CD4-positive, alpha-beta T cell treated with Interleukin-4 for 4 hours (primary cell): ENCODE measurements at places on chromosomes 7 and 10.
A peak's percentile ranks its signal among the peaks of the same experiment; 100 is the strongest.

DNA sequence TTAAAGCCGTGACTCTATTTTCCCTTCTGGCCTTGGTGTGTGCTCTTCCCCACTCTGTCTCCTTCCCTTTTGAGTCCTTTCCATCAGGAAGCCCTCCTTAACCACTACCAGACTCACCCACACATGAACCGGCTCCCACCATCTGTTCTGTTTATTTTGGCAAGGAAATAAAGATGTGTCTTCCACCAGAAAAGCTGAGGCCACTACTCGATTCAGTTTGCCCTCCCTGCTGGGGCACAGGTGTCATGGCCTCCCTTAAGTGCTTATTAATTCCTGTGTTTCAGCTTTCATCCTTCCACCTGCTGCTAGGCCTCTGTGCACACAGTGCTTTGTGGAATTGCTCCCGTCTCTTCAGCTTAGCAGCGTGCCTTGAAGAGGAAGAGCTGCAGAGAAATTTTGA, 16.7 kb downstream of the POR start:
- no peak for DNase-seq

- DNase-seq: no peak
Observed at GRCh38 chr10:110410329-110411046, 87.2 kb upstream of the DUSP5 start.

DNA sequence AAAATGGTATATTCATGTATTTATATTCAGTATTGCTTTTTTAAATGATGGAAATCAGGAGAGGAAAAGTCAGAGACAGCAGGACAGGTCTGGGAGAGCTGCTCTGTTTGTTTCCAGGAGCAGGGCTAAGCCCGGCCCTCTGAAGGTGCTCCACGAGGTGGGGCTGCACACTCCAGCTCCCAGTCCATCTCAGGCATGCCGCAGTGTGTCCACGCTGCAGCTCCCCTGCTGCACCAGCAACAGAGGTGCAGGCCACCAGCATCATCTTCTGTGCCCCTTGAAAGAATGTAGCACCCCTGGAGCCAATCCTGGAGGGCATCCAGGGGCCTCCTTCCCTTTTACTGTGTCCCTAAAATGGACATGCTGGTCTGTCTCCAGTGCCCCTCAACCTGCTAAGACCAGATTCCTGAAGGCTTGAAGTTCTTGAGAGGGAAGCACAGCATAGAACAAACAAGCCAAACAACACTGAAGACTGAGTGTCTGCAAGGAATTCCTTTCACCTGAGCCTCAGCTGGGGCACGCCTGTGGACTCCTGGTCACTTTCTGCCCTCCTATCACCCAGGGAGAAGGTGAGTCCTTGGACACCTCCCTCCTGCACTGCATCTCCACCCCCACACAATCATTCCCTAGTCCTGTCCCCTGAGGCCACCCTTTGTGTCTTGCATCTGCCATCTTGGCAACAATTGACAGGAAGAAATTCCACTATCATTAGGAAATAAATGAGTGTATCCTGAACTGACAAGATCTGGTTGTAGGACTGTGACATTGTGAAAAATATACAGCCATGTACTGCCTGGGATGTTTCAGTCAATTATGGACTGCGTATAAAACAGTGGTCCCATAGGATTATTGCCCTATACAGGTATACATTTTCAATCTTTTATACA, 100.5 kb downstream of the CXCL12 start:
- no peak for DNase-seq

DNA sequence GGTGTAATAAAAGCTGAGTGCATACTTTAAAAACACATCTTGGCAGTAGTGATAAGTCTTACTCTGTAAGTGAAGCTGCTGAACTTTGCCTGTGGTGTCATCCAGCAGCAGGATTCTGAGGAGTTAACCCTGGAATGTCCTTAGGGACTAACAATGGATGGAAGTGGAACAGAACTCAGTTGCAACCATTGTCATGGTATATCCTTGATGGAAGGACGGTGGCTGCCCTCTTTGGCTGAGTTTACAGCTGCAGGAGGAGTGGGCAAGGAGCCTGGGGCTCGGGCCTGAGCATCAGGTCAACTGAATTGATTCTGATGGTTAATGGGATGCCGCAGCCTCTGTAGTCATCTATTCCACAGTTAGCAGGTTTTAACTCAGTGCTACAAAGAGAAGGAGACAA, 56.2 kb downstream of the MRC1 start:
- no peak for DNase-seq

- no peak for DNase-seq
Observed at GRCh38 chr10:61990761-61991135, 89.2 kb downstream of the ARID5B start.

DNA sequence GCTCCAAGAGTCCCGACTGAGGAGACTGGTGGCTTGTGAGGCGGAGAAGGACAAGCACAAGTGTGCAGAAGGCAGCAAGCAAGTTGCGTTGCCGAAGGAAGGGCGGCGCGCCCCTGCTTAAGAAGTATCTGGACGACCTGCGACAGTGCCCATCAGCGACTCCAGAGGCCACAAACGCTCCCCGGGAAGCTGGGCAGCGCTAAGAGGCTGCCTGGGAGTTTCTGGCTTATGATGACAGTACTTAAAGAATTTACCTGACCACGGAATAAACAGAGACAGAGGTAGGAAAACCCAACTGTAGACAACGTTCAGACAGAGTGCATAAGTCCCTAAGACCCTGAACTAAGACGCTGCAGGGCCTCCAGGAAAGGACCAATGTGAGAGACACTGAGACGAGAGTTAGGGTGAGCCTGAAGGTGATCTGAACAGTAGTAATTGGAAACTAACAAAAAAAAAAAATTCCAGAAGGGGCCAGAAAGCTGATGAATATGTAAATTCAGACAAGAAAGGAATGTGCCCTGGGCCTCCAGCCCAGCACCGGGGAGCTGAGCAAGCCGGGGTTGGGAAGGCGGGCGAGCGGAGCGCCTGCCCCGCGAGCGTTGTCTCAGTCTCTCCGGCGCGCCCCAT, 1.0 kb downstream of the OSBPL3 start:
- no peak for DNase-seq

- DNase-seq: peak; percentile 59
Observed at GRCh38 chr7:24572393-24572996, 757 bp upstream of the PALS2 start.

DNA sequence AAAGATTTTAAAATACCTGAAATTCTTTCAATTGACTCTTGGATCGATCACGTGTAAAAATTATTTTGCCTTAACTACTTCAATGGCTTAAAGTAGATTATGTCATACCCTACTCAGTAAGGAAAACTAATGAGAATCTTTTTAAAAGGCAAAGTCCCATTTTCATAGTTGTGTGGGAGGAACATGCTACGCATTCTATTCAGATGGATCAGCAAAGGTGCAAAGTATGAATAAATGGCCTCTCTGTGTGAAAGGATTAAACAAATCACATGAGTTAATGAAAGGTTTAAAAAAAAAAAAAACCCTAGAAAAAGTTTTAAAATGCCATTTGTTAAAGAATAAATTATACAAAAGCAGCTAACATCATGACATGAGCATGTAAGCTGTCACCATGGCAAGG, 77.1 kb downstream of the ENO4 start:
- no peak for DNase-seq

DNA sequence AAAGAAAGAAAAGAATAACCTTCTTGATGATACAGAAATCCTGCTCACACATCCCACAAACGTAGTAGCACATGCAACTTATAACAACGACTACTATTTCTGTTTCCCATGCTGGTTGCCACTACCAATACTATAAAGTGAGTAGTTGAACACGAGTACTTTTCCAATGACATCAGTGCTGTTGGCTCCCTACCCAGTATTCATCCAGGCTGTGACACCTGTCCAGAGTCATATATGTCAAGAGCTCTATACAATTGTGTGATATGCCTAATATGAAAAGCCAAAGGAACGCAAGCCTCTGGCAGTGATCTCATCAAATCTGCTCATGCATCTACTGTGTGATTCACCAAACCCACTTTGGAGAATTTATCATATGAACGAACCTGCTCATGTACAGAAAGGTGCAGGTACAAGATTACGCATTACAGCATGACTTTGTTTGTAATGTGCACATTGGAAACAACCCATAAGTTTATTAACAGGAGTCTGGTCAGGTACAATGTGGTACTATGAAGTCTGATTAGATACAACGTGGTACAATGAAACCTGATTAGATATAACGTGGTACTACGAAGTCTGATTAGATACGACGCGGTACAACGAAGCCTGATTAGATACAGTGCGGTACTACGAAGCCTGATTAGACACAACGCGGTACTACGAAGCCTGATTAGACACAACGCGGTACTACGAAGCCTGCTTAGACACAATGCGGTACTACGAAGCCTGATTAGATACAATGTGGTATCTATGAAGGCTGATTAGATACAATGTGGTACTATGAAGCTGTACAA, 5.8 kb upstream of the ITIH5 start:
- no peak for DNase-seq

DNA sequence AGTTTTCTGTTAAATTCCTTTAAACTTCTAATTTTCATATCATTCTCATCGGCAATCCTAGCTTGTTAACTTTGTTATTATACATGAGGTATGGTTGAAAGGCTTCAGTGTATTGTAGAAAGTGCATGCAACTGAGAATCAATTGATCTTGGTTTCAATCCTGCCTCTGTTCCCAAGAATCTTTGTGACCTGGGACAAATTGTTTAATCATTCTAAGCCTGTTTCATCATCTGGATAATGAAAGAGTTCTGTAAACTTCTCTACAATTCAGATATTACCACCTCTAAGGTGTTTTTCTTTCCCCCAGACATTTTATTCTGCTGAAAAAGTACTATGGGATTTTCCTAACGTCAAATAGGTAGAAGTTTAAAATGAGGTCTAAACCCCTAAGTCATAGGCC, 179.0 kb downstream of the RNLS start:
- DNase-seq: no peak

DNA sequence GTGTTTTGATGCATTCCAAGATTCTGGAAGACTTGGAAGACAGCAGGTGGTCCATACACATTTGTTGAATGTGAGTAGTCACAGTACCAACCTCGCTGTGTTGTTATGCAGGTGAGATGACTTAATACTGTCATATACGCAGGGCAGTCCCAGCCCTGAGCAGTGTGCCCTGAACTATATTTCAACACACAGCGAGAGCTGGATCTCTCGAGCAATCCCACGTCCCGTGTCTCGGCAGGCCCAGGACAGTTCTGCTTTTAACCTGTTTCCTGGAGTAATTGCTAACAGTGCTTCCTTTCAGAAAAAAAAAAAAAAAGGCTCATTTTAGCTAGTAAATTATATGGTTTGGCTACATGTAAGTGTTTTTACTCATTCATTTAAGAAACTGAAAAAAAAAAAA, 179.7 kb downstream of the PRKCQ start:
- DNase-seq: no peak

GRCh38 chr7:75729851-75730274, 8.9 kb downstream of the HIP1 start:
- DNase-seq: peak; percentile 5

- no peak for DNase-seq
Observed at GRCh38 chr10:35910234-35910633, 268.1 kb upstream of the FZD8 start.

DNA sequence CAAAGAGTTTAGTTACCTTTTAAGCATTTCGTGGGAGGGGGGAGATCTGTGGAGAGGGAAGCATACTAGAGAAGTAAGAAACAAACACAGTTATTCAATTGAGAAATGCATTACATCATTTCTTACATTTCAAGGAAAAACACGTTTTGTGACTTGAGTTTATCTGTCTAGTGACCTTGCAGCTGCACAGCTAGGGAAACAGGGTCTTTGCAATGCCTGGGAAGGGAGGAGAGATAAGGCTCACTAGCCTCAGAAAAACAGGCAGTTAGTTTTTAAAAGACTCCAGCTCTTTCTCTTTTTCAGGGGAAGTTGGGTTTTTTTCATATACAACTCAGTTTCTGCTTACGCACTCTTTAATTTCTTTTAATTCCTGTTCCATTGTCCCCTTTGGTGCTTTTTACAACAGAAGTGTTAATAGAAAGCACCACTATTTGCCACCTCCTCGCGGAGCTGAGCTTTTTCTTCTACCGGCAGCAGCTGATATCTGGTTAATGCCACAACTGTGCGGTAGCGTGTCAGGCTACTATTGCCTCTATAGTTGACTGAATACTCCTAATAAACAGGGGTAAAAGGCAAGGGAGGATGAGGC, 5.6 kb downstream of the CYP3A43 start:
- no peak for DNase-seq

- no peak for DNase-seq
Observed at GRCh38 chr7:140683657-140684056, 10.9 kb downstream of the ADCK2 start.

DNA sequence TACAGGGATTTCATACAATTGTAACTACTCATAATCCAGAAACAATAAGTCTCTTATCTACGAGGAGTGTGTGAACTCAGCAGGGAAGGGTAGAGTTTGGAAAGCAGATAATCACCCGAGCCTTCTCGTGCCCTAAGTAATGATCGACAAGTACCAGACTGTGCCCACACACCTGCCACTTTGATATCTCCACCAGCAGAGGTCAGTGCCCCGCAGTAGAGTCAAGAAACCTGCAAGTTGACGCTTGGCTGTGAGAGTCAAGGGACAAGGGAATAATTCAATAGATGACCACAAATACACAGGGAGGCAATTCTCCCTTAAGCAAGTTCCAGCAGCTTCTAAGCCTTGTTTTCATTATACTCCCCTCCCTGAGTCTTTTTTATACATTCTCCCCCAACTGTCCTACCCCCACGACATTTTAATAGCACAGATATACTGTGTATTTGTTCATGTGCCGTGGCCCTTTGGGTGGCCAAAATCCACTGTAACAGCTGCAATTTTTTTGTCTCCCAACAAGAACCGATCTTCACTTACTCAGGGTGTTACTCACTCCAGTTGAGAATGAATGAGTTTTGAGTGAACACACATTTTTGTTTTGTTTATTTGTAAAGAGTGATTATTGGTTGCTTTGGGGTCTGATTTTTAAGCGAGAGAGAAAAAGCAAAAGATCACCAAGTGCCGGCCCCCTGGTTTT, 106.9 kb upstream of the RHEB start:
- DNase-seq: peak; percentile 10

- no peak for DNase-seq
Observed at GRCh38 chr7:26723129-26723528, 141.3 kb downstream of the SKAP2 start.

GRCh38 chr7:44976040-44976745, 2.6 kb downstream of the MYO1G start:
- DNase-seq: no peak

DNA sequence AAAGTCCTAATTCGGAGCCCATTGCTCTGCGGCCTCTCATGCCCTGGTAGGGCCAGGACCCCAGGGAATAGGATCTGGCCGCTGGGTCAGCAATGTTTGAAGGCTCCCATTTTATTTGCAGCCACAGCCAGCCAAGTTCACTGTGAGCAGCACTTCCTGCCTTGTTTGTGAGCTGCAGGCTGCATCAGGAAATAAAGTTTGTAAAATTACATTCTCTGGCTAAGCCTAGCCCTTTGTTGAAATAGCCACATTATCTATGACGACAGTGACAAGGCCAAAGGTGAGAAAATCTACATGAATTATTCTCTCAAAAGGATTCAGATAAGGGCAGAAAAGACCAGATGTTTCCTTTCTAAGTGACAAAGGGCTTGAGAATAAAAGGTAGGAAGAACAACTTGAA, 23.7 kb upstream of the ITGB1 start:
- DNase-seq: no peak

- no peak for DNase-seq
Observed at GRCh38 chr10:75166623-75166972, 44.0 kb upstream of the VDAC2 start.
